ENCODE measurements at places on chromosomes 2 and 18.

- no peak for DNase-seq
Measured at GRCh38 chr2:88866756-88867155, 175.3 kb downstream of the RPIA start.

GRCh38 chr18:56252456-56252855, 385.9 kb downstream of the TXNL1 start:
- no peak for DNase-seq

- DNase-seq = peak; percentile 14
Measured at GRCh38 chr2:28274911-28275685, 117.6 kb upstream of the FOSL2 start.

DNA sequence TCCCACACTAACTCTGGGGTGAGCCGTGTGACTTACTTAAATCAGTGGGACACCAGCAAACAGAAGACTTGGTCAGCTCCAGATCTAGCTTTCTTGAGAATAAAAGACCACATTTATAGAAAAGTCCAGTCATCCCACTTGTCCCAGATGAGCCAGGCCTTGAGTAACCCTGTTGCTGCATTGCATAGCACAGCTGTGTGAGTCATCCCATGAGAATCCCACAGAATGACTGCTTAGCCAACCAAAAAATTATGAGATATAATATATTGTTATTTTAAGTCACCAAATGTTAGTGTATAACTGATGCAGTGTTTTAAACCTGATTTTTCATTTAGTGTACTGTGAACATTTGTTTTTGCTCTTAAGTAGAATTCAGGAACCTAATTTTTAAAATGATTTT, 94.2 kb upstream of the FSHR start:
- no peak for DNase-seq

DNA sequence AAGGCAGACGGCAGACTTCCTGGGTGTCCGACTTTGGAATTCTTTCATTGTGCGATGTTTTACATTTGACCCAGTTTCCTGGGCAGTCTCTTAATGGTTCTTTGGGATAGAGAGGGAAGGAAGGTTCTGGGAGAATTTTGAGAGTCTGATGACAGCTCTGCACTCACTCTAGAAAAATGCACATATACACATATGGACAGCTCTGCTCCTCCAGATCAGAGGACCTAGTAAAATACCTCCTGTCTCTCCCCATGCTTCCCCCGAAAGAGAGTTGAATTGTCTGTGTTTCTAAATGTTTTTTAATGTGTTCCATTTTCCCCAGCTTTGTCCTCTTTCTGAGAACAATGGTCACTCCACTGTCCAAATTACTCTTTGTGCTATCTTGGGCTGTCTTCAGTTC, 102.0 kb upstream of the CXCR4 start:
- no peak for DNase-seq

DNA sequence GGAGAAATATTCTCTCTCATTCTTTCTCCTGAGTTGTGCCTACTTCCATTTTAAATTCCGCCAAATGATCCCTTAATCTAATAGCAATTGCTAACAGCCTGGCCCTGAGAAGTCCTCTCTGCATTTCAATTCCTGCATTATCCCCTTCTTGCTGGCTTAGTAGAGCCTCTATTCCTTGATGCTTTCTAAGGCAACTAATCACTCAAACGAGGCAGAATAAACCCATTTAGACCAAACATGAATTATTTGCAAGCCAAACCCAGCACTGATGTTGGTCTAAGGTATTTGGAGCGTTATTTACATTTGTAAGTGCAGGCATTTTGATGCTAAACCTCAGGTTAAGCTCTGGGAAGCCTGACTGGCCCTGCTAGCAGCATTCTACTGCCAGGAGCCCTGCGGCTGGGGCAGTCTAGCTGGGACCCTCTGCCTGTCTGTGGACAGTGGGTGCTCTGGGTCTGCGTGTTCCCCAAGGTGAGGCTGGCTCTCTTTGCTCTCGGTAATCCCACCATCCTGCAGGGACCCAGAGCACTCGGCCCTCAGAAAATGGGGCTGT, 173.1 kb upstream of the HS6ST1 start:
- no peak for DNase-seq

GRCh38 chr2:575030-575726, 102.0 kb downstream of the TMEM18 start:
- no peak for DNase-seq

DNA sequence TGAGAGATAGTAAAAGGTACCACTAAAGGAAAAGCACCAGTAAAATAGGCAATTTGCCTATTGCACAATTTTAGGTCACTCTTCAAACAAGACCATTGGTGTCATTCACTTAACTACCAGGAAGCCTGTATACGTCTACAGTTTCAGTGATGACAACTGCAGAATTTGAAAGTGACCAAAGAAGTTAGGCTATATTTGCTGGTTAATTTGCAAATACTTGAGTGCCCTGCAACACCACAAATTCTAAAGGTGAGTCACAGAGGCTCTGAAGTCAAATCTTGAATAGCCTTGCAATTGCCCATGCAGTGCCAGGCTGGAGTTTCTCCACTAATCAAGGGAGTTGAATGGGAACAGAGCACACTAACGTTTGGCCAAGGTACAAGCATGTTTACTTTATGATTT, 128.7 kb upstream of the CCDC68 start:
- no peak for DNase-seq

- no peak for DNase-seq
Measured at GRCh38 chr2:134282629-134283400, 28.9 kb downstream of the MGAT5 start.

DNA sequence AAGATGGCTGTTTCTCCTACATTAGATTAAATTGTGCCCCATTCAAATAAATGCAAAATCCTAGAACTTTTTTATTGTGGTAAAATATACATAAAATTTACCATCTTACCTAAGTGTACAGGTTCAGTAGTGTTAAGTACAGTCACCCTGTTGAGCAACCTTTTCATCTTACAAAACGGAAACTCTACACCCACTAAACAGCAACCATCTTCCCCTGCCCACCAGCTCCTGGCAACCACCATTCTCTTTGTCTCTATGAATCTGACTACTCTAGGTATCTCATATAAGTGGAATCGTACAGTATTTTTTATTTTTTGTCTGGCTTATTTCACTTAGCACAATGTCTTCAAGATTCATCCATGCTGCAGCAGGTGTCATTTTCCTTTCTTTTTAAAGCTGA, 53.0 kb downstream of the ASXL2 start:
- no peak for DNase-seq

Measured in tibial nerve (tissue), 4 donors.